GM23248 (cell line): ENCODE measurements at places on chromosomes 5 and 9. TPM values are rescaled to one million over a fixed set of nuclear protein-coding genes. Genes with fewer than 3 reads are reported as not detected.

The IRX1 gene
- 25.9 and 32.5 TPM in 2 replicates for total RNA-seq

The CDC25C gene
- total RNA-seq: 4.5 and 5.9 TPM in 2 replicates

The PCDHA9 gene
- total RNA-seq: not detected in 2 replicates

DNA sequence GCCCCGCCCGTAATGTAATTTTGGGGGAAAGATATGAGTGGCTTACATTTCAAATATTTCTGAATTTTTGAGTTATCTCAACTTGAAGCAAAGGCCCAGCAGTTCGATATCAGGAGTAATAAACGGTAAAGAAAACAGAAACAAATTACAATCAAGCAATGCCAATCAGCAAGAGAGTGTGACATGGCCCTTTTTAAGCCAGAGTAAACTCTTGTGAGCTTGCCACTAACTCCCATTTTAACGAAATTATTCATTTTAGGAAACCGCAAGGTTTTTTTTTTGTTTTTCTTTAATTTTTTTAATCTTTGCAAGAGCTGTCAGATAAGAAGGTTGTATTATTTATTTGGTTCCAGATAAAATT is 17.6 kb upstream of the CDK7 start:
- no peak for DNase-seq

DNA sequence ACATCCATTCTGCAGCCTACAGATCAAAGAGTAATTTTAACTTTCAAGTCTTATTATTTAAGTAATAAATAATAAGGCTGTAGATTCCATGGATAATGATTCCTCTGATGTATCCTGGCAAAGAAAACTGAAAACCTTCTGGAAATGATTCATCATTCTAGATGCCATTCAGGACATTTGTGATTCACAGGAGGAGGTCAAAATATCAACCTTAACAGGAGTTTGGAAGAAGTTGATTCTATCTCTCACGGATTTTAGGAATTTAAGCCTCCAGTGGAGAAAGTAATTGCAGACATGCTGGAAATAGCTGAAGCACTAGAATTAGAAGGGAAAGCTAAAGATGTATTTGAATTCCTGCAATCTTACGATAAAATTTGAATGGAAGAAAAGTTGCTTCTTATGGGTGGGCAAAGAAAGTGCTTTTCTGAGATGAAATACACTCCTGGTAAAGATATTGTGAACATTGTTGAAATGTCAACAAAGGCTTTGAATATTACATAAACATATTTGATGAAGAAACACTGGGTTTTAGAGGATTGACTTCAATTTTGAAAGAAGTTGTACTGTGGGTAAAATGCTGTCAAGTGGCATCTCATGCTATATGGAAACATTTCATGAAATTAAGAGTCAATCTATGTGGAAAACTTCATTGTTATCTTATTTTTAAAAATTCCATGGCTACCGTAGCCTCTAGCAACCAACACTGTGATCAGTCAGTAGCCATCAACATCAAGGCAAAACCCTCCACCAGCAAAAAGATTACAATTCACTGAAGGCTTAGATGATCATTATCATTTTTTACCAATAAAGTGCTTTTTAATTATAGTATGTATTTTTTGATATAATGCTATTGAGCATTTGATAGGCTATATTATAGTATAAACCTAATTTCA is 1141.0 kb downstream of the CDH12 start:
- peak; percentile 13 for DNase-seq

- no peak for DNase-seq
Measured at GRCh38 chr5:11449966-11450365, 454.3 kb downstream of the CTNND2 start.
